Activated T-cell treated with anti-CD3 and anti-CD28 coated beads, Interleukin-2, amount 50 U/mL, for 72 hours (primary cell): ENCODE measurements at places on chromosomes 3 and 15. TPM values are rescaled to one million over a fixed set of nuclear protein-coding genes. Genes with fewer than 3 reads are reported as not detected.

TPRG1 gene
- total RNA-seq, result 25.3 TPM

- no peaks in the 10 kb centered on the region for H3K36me3 ChIP-seq
- no peak for DNase-seq
- H3K4me3 ChIP-seq, result no peak overlapping the region
- H3K4me1 ChIP-seq, result peaks cover 6% of the 10 kb centered on the region
Observed at GRCh38 chr3:37453393-37454389, 279.3 kb upstream of the LRRFIP2 start.

- DNase-seq, result no peak
- peaks cover 2% of the 10 kb centered on the region for H3K36me3 ChIP-seq
- H3K4me3 ChIP-seq, result no peak overlapping the region
- H3K27ac ChIP-seq, result no peak overlapping the region
- H3K4me1 ChIP-seq, result peaks cover 57% of the 10 kb centered on the region
Observed at GRCh38 chr3:23824699-23825444, 19.1 kb downstream of the UBE2E1 start.

C3orf70 gene
- not detected for total RNA-seq

CLDN16 gene
- total RNA-seq, result 0.29 TPM
